ENCODE measurements at places on chromosomes 11 and 22.

DNA sequence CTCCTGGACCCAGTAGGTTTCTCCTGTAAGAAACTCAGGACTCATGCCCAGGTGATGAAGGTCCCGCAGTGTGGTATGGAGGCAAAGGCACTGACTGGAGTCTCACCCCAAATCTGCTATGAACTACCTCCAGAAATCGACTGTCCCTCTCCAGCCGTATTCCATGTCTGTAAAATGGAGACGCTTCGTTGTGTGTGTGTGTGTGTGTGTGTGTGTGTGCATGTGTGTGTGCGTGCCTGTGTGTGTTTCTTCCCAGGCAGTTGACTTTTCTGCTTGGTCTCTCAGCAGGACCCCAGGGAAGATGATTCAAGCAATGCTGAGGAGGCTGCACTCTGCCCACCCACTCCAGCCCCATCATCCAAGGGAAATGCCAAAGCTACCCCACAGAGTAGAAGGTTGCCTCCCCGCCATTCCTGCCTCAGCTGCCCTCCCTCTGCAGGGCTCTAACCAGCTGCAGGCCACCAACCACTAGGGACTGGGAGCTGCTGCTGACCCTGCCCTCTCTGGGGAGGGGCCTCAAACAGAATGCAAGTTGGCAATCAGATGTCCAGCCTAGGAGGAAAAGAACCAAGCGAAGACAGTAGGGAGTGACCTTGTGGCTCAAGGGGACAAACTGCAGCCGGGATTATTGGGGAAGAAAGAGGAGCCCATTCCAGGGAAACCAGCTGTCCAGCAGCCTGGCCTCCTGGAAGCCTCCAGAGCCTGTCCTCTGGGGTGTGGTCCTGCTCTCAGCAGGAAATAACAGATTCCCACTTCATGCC lies 56.2 kb downstream of the SLC22A12 start:
- H3K4me3 ChIP-seq = no peak overlapping the region
- H3K4me1 ChIP-seq = no peaks in the 10 kb centered on the region
- H3K27me3 ChIP-seq = peaks cover 31% of the 10 kb centered on the region
- no peak for DNase-seq
- H3K36me3 ChIP-seq = no peaks in the 10 kb centered on the region
- H3K27ac ChIP-seq = no peak overlapping the region

GRCh38 chr22:44129619-44129976 lies 51.1 kb upstream of the PARVG start:
- H3K27me3 ChIP-seq = no peaks in the 10 kb centered on the region
- H3K4me1 ChIP-seq = peaks cover 33% of the 10 kb centered on the region
- no peak for DNase-seq
- no peak overlapping the region for H3K4me3 ChIP-seq

- H3K36me3 ChIP-seq = peaks cover 4% of the 10 kb centered on the region
- no peak overlapping the region for H3K27ac ChIP-seq
- no peak overlapping the region for H3K4me3 ChIP-seq
Measured at GRCh38 chr22:32018056-32018455, 25.0 kb upstream of the SLC5A1 start.

GRCh38 chr11:113778111-113778910 lies 1.3 kb upstream of the CLDN25 start:
- H3K4me1 ChIP-seq = peaks cover 8% of the 10 kb centered on the region
- no peak overlapping the region for H3K4me3 ChIP-seq
- H3K27ac ChIP-seq = no peak overlapping the region
- H3K27me3 ChIP-seq = peaks cover 29% of the 10 kb centered on the region

GRCh38 chr22:19937616-19938473 lies 3.7 kb upstream of the COMT start:
- peaks cover 15% of the 10 kb centered on the region for H3K4me1 ChIP-seq
- peaks cover 26% of the 10 kb centered on the region for H3K36me3 ChIP-seq
- H3K27ac ChIP-seq = no peak overlapping the region
- no peaks in the 10 kb centered on the region for H3K27me3 ChIP-seq

DNA sequence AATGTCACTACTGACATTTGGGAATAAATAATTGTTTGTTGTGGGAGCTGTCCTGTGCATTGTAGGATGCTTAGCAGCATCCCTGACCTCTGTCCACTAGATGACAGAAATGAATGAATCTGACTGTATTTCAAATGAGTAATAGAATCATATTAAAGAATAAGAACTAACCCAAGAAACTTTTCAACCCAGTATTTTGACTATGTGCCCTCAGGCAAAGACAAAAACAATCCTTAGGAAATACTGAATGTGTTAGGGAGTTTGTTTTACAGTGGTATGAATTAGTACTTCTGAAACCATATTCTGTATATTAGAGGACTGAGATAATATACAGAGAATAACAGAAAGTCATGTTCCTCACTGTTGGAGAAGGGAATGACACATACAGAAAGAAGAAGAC lies 320.9 kb upstream of the PITPNB start:
- H3K4me1 ChIP-seq = no peaks in the 10 kb centered on the region
- no peak overlapping the region for H3K27ac ChIP-seq

GRCh38 chr22:39209756-39210155 lies 35.0 kb downstream of the PDGFB start:
- H3K4me1 ChIP-seq = peaks cover 7% of the 10 kb centered on the region
- no peaks in the 10 kb centered on the region for H3K36me3 ChIP-seq
- H3K4me3 ChIP-seq = no peak overlapping the region
- DNase-seq = no peak
- H3K27ac ChIP-seq = no peak overlapping the region

DNA sequence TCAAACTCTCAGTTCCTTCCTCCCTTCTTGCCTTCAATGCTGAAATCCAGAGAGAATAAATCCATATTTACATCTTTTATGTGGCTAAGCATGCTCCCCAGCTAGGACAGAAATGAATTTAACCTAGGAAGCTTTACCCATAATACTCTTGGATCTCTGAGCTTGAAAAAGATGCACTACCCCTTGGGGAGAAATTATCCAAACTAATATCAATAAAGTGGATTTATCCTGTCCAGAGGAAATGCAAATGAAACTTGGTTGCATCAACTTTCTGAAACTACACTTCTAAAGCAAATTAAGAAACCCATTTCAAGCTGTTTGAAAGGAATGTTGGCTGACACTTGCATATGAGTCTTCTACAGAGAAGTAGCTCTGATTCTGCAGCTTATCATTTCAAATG lies 347.9 kb downstream of the TTC28 start:
- peaks cover 11% of the 10 kb centered on the region for H3K27me3 ChIP-seq
- no peaks in the 10 kb centered on the region for H3K36me3 ChIP-seq
- no peak overlapping the region for H3K27ac ChIP-seq
- DNase-seq = no peak

GRCh38 chr11:74679513-74679865 lies 51.7 kb downstream of the CHRDL2 start:
- no peaks in the 10 kb centered on the region for H3K36me3 ChIP-seq
- no peak overlapping the region for H3K27ac ChIP-seq
- H3K4me1 ChIP-seq = no peaks in the 10 kb centered on the region
- peaks cover 13% of the 10 kb centered on the region for H3K27me3 ChIP-seq
- no peak overlapping the region for H3K4me3 ChIP-seq

DNA sequence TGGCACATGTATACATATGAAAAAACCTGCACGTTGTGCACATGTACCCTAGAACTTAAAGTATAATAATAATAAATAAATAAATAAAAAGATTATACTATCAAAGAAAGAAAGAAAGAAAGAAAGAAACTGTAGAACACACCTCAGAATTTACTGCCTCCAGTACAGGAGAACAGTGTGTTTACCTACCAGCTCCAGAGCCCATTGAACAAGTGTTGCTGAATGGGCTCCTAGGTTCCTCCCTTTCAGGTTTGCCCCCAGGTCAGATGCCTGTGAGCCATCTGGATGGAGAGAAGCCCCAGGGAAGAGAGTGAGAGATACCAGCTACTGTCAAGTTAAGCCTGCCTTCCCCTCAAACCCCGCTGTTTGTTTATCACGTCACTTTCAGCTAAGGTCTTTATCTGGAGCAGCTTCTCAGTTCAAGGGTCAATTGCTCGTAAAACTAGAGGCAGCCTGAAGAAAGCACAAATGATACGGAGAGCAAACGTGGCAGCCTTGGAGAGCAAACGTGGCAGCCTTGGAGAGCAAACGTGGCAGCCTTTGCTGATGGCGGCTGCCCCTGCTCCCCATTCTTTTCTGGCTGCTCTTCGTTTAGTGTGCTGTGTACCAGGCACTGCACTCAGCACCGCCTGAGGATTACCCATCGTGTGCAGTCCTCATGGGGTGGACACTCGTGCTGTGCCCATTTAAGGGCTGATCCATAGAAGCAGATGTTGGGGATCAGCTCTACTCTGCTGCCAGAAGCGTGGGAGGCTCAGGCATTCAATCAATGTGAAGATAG lies 111.7 kb downstream of the ADAMTS15 start:
- H3K27ac ChIP-seq = no peak overlapping the region
- no peak for DNase-seq
- no peaks in the 10 kb centered on the region for H3K4me1 ChIP-seq
- H3K4me3 ChIP-seq = no peak overlapping the region

DNA sequence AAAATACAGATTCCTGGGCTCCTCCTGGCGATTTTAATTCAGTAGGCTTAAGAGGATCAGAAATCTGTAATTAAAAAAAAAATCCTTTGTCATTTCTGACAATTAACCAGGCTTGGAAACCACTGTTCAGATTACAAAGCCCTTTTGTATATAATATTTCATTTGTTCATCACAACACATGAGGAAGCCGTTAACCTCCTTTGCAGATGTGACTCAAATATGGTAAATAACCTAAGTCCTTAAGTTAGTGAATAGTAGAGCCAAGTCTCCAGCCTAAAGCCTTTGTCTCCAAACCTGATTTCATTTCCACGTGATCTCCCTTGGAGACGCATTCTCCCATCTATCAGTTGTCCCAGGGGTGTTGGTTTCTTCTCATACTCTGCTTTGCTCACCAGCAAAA lies 67.6 kb downstream of the UBASH3B start:
- H3K4me1 ChIP-seq = peaks cover 59% of the 10 kb centered on the region
- H3K27me3 ChIP-seq = peaks cover 13% of the 10 kb centered on the region
- no peaks in the 10 kb centered on the region for H3K36me3 ChIP-seq

DNA sequence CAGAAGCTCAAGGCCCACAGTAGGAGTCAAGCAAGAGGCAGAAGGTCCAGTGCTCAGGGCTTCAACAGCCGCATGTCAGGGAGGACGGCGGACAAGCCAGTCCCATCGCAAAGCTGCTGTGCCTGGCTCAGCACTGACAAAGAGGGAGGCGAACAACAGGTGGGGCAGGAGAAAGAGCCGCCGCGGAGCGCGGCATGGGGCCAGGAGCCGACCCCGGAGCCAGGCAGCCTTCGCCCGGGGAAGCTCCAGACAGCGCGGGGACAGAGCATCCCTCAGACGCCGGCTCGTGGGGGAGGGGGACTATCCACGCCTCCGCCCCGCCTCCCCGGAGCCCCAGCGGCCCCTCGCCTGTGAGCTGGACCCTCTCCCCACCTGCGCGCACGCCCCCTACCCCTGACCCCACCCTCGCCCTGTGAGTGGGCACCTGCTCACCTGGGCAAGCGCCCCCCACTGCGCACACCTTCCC lies 369 bp downstream of the DHCR7 start:
- H3K27me3 ChIP-seq = no peaks in the 10 kb centered on the region
- H3K27ac ChIP-seq = peak overlapping the region; percentile 75
- DNase-seq = no peak
- H3K4me3 ChIP-seq = peak overlapping the region; percentile 95
- H3K4me1 ChIP-seq = peaks cover 52% of the 10 kb centered on the region
- peaks cover 55% of the 10 kb centered on the region for H3K36me3 ChIP-seq

DNA sequence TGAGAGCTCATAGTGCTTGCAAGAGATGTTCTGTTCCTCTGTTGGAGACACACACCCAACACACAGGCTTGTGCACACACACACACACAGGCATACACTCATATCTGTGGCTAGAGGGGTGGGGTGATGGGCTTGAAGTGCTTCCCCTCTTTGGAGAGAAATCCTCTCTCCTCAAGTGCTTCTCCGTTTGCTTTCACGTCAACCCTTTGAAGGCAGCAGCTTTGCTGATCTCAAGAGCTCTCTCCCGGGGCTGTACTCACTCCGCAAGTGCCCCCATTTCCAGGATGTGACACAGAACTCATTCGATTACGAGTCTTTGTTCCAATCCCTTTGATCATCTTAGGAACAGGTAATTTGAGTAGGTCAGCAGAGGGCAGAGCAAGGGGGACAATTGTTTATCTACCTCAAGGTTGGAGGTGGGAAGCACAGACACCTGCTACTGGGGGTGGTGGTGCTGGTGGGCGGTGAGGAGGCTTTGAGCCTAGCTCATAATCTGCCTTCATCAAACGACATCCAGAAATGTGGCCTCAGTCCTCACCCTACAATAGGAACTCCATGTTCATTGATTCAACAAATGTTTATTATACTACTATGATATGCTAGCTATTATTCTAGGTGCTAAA lies 529.8 kb upstream of the CADM1 start:
- H3K27me3 ChIP-seq = no peaks in the 10 kb centered on the region
- DNase-seq = no peak
- H3K36me3 ChIP-seq = no peaks in the 10 kb centered on the region
- H3K4me3 ChIP-seq = no peak overlapping the region
- no peak overlapping the region for H3K27ac ChIP-seq

DNA sequence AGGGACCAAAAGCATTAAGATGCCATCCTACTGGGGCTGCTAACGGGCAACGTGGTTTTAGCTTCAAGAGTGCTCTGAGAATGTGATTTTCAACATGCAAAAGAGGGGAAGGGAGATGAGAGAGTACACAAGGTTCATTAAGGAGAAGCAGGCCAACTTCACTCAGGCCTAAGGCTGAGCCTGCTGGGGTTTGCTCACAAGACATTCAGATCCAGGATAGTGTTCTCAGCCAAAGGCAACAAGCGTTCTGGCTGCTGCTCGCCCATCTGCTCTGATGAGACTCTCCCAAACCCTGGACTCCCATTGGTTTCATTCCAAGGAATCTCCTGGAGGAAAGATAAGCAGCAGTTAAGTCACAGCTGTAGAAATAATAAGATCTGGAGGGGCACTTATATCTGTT lies 23.6 kb upstream of the UPB1 start:
- H3K27ac ChIP-seq = no peak overlapping the region

- H3K36me3 ChIP-seq = peaks cover 94% of the 10 kb centered on the region
- no peaks in the 10 kb centered on the region for H3K27me3 ChIP-seq
- peaks cover 39% of the 10 kb centered on the region for H3K4me1 ChIP-seq
- H3K27ac ChIP-seq = peak overlapping the region; percentile 97
Measured at GRCh38 chr22:37137903-37138665, 11.6 kb downstream of the IL2RB start.

DNA sequence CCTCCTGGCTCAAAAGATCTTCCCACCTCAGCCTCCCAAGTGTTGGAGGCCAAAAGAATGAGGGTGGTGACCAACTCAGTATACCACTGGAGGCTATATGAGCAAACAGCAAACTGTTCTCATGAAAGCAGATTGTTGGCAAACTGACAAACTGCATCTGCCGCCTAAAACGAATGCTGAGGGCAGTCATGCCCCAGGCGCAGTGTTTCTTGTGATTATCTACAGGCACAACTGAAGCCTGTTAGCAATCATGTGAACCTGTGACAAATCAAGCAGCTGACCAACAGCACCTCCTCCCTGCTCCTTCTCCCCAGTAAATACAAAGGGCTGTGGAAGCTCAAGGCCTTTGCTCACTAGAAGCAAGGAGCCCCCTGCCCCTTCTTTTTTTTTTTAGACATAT lies 47.8 kb downstream of the BTBD10 start:
- H3K4me3 ChIP-seq = no peak overlapping the region
- no peak for DNase-seq
- no peak overlapping the region for H3K27ac ChIP-seq
